Articular chondrocyte of knee joint (primary cell): ENCODE measurements at places on chromosomes 7 and 10. TPM values are rescaled to one million over a fixed set of nuclear protein-coding genes. Genes with fewer than 3 reads are reported as not detected.

Gene PLXDC2
- 114 and 115 TPM in 2 replicates for total RNA-seq

Gene CDC14C
- 0.22 TPM in 1 of 2 replicates, not detected in the other for total RNA-seq

Gene FASTK
- 62.7 and 69.6 TPM in 2 replicates for total RNA-seq

Gene GRM8
- not detected in 2 replicates for total RNA-seq

Gene AGMO
- total RNA-seq = 0.32 and 0.52 TPM in 2 replicates

Gene DNAJC12
- total RNA-seq = 0.26 and 1.4 TPM in 2 replicates

Gene CPA2
- total RNA-seq = 0.26 and 0.43 TPM in 2 replicates

Gene TSPAN12
- 3.1 and 3.4 TPM in 2 replicates for total RNA-seq

Gene LRRC17
- total RNA-seq = 1.4 and 1.6 TPM in 2 replicates

Gene JCAD
- 37.0 and 73.6 TPM in 2 replicates for total RNA-seq

Gene ZNF425
- 7.0 and 7.4 TPM in 2 replicates for total RNA-seq

Gene TBXAS1
- total RNA-seq = 0.65 and 1.7 TPM in 2 replicates

Gene AFAP1L2
- total RNA-seq = 0.13 and 0.32 TPM in 2 replicates

Gene TCERG1L
- total RNA-seq = not detected in 2 replicates
